ENCODE measurements at places on chromosomes 7 and 10.

GRCh38 chr7:99219985-99220384 lies 12.1 kb upstream of the KPNA7 start:
- no peak for DNase-seq

DNA sequence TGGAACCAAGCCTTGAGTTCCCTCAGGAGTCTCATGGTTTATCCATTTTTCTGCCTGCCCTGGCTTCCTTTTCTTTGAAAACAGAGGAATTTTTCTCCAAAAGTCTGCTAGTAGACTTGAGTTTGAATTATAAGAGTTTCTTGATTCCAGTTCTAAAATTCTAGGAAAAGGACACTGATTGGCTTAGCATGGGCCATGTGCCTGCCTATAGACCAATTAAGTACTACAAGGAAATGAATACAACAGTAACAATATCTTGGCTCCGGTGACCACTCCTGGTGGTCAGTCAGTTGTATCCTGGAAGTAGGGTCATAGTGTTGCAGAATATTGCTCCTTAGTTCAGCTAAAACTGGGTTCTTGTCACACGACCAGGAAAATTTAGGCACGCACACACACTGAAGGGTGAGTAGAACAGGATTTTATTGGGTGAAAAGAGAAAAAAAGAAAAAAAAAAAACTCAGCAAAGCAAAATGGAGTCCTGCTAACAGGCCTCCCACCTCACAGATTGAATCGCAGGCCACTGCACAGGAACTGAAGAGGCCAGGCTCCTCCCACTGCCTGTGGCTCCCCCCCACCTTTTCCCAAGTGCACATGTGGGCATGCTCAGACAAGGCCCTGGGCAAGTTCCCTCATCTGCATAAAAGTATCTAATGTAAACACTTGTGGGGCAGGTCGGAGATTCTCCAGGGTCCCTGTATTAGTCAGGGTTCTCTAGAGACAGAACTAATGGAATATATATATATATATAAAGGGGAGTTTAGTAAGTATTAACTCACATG lies 155.1 kb downstream of the LYZL1 start:
- DNase-seq, result no peak

DNA sequence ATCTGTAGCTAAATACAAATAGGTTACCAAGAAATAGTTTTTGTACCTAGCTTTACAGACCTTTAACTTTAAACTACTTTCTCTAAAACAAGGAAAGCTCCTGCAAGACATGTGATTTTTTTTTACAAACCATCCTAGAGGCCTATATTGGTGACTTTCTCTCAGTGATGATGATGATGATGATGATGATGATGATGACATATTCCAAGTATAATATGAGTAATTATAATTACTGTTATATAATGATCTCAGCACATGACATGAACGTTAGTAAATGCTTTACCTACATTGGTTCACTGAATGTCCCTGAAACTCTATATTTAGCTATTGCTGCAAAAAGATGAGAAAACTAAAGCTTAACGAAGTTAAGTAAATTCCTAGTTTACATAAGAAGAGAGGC lies 107.9 kb upstream of the LRGUK start:
- DNase-seq, result no peak

DNA sequence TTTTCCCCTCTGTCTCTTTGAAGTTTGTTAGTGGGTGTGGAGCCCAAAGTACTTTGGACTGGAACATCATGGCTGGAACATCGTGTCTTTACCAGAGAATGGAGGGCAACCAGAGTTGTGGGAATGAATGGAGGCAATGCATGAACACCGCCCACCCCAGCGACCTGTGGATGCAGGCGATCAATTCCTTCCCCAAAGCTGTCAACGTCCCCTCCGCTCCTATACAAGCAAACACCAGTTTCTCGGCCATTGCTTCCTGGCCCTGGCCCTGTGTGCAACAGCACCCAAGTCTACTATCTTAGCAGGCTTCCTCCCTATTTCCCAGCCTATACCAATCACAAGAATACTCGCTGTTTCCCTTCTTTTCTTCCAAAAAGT lies 62.6 kb downstream of the CARD11 start:
- DNase-seq, result no peak

GRCh38 chr7:27164367-27165088 lies 809 bp downstream of the HOXA9 start:
- DNase-seq, result no peak

DNA sequence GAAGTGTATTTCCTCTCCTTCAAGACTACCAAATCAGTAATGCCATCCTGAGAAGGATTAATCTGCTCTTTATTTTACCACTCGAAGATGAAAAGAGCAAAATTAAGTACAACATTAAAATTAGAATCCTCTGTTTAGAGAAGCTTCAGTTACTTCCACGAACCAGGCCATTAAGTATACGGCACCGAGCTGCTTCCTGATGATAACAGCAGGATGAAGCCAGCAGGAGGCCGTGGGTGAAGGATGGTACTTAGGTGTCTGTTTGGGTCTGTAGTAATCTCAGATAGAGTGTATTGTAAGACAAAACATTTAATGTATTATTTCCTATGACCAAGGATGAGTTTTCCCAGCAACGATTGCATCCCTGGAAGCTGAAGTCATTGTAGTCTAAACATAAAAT lies 362.8 kb downstream of the SFMBT2 start:
- DNase-seq, result no peak

- DNase-seq, result no peak
Observed at GRCh38 chr10:43945908-43946307, 297.2 kb upstream of the ZNF32 start.

DNA sequence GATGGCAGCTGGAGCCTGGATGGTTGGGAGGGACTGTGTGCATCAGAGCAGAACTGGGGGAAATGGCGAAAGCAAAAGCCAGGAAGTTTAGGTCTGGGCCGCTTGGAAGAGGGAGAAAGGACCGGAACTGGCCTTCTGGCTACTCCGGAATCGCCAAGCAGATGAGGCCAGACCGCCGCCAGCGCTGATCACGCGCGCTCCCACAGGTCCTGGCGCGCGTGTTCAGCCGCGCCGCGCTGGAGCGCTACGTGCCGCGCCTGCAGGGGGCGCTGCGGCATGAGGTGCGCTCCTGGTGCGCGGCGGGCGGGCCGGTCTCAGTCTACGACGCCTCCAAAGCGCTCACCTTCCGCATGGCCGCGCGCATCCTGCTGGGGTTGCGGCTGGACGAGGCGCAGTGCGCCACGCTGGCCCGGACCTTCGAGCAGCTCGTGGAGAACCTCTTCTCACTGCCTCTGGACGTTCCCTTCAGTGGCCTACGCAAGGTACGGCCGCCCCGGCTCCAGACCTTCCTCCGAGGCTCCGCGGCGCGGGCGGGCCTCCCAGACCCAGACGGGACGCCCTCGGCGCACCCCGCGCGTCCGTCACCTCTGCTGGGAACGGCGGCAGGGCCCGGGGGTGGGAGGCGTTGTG lies 2.0 kb downstream of the CYP26C1 start:
- DNase-seq, result no peak

- DNase-seq, result no peak
Observed at GRCh38 chr7:16368885-16369284, 52.5 kb downstream of the CRPPA start.

Data from stimulated activated CD8-positive, alpha-beta memory T cell treated with anti-CD3 and anti-CD28 coated beads, Interleukin-4, amount 100 ng/mL, for 1 hour (primary cell).